ENCODE measurements at places on chromosomes 11 and 22.

GRCh38 chr11:70065318-70066135 lies 12.6 kb upstream of the ANO1 start:
- no peak for DNase-seq

DNA sequence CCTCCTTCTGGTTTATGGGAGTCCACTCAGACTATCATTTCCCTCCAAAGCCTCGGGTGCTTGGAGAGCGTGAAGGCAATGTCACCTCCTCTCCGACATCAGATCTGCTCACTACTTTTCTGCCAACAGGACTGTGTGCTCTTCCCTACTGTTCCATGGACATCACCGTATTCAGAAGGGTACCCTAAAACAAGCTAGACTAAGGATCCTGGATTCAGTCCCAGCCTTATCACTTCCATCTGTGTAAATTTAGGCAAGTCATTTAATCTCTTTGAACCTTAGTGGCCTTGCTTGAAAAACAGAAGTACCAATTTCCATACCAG lies 78.2 kb downstream of the KCNC1 start:
- DNase-seq: no peak

- DNase-seq: peak; percentile 57
Observed at GRCh38 chr11:11155962-11156815, 196.9 kb downstream of the CSNK2A3 start.

- no peak for DNase-seq
Observed at GRCh38 chr11:75733431-75734107, 15.9 kb downstream of the MOGAT2 start.

DNA sequence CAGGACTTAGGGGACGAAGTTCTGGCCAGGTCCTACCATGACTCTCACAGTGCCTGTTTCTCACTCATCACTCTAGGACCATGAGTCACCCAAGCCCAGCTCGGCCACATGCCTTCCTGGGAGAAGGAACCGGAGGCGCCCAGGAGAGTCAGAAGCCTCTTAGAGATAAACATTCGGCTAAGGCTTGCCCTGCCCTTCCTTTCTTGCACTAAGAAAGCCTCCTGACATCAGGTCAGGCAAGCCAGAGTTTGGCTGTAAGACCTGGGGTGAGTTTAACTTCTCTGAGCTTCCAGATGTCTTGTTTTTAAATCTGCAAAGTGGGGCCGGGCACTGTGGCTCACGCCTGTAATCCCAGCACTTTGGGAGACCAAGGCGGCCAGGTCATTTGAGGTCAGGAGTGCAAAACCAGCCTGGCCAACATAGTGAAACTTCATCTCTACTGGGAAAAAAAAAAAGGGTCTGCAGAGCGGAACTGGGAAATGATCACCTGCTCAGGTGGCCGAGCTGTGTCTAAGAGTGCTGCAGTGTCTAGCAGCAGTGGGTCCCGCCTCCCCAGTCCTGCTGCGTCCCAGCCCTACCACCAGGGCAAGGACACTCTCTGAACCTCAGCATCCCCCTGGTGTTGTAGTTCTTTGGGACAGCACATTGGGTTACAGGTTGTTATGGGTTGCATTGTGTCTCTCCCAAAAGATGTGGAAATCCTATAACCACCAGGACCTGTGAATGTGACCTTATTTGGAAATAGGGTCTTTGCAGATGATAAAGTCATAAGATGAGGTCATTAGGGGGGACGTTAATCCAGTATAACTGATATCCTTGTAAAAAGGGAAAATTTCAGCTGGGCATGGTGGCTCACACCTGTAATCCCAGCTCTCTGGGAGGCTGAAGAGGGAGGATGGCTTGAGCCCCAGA lies 1.8 kb upstream of the CARS1 start:
- no peak for DNase-seq

DNA sequence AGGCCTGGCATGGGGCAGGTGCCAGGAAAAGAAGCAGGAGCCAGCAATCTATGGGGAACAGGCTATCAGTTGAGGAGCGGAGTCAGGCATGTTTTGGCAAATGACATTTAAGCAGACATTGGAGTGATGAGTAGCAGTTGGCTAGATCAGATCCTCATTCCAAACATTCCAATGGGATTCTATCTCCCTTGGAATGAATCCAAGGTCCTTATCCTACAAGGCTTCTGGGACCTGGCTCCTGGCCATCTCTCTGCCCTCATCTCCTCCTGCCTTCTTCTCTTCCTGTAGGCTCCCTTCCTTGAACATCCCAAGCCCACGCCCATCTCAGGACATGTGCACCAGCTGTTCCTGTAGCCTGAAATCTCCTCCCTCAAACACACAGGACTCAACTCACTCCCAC lies 1074.5 kb downstream of the TBC1D22A start:
- DNase-seq: no peak

DNA sequence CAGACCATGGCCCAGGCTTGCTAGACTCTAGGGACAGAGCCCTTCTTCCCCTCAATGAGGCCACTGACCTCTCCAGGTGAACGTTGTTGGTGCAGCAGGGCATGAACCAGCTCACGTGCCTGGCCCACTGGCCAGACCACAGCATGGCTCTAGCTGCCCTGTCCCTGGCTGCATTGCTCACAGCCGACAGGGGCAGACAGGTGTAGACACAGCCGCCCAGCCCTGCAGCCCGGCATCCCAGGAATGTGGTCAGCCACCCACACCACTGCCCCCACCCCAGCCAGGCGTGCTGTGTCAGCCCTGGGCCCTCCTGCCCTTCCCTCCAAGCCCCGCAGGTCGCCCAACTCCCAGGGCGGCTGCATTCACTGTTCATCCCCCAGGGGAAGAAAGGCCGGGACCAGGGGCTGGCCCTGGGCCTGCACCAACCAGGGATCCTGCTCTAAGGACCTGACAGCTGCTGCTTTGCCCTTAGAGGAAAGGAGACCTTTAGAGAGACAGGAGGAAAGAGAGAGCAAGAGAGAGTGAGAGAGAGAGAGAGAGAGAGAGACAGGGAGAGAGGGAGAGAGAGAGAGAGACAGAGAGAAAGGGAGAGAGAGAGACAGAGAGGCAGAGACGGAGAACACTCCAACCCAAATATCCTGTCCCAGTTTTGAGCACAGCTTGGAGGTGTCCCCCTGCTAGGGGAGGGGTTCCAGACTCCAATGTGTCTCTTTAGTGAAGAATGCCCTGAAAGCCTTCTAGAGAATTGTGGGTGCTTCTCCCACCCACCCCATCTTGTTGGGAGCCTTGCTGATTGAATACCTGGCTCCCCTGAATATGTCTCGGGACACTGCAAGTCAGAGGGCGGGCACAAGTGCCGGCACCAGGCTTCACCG lies 44.2 kb upstream of the LINC01488 start:
- DNase-seq: no peak

- DNase-seq: no peak
Observed at GRCh38 chr11:31814176-31814868, 3.2 kb upstream of the PAX6 start.

DNA sequence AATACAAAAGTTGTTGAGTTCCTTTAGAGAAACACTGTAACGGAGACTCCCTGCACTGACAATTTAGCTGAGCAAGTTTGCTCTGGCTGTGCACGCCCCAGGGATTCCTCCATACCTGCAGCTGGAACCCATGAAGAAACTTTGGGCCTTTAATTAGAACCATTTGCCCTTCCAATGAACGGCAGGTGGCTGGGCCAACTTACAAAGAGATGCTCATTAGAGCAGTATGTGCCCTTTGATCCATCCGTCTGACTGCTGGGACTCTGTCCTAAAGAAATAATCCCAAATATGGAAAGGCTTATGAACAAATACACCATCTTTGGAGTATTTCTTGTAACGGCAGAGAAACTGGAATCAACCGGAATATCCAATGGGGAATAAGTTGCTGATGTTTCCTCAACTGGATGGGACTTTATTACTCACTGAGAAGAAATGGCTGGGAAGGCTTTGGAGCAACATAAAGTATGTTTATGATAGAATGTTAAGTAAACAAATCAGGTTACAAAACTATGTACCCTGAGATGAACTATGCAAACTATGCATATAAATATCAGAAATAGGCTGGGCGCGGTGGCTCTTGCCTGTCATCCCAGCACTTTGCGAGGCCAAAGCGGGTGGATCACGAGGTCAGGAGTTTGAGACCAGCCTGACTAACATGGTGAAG lies 24.4 kb upstream of the FBLN1 start:
- no peak for DNase-seq

GRCh38 chr11:84313830-84314359 lies 1027.7 kb upstream of the CCDC90B start:
- no peak for DNase-seq

DNA sequence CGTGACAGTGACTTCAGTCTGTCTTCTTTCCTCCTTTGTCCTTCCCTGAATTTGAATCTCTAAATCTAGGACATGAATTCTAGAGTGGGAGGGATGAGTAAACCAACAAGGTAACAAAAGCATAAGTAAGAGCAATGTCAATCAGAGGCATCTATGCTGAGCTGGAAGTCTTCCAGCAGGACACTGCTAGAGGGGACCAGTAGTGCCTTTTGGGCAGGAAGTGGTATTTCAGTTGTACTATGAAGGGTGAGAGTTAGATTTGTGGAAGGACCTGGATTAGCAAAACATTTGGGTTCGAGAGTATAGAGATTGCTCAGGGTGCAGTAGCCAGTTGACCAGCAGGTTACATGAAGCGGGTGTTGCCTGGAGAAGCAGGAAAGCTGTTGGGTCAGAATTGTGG lies 40.3 kb downstream of the MEI1 start:
- DNase-seq: no peak

GRCh38 chr22:22872722-22873708 lies 14.6 kb upstream of the IGLL5 start:
- DNase-seq: no peak

- DNase-seq: no peak
Observed at GRCh38 chr11:65919573-65920371, 546 bp downstream of the DRAP1 start.

DNA sequence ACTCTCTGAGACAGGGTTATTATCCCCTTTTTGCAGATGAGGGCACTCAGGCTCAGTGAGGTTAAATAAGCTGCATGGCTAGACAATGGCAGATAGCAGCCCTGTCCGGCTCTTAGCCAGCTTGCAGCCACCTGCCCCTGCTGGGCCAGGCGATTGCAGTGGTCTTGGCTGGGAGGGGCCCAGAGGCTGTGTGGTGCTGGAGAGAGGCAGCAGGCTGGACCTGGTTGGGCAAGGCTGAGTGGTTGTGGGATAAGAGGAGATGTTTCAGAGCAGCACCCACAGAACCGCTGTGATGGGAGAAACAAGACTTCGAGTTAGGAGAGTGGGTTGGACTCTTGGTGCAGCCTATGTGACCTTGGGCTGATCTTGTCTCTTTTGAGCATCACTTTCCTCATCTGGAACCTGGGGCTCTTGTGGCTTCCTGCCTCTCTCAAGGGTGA lies 25.5 kb downstream of the PTPRJ start:
- DNase-seq: no peak

DNA sequence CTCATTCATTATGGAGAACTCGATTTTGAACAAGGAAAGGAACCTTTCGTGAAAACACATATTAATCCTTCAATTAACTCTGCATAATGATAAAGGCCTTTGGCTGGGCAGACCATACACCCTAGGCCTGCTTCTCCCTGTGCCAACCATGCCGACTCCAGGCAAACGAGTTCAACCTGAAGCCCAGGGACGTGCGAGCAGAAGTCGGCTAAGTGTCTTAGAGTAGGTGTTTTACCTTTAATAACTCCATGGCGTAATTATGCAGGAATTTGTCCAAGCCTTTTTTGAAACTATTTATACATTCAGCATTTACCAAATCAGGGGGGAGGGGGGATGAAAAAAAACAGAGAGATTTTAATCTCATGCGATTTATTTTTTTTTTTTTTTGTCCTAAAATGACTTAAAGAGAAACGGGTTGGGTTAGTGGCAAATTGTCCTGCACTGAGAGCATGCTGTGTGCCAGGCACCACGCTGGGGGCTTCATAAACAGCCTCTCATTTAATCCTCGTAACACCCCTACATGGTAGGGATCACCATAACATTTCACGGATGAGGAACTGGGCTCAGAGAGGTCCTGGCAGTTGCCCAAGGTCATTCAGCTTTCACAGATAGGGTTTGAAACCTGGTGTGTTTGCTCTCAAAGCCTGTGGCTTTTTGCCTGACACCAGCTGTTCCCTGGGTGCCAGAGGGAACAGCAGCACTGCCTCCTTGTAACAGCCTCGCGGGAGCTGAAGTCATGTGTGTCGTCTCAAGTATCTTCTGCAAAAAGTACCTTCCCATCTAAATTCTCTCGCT lies 423.9 kb downstream of the MN1 start:
- DNase-seq: no peak
